ENCODE measurements at places on chromosomes 6 and 20.

DNA sequence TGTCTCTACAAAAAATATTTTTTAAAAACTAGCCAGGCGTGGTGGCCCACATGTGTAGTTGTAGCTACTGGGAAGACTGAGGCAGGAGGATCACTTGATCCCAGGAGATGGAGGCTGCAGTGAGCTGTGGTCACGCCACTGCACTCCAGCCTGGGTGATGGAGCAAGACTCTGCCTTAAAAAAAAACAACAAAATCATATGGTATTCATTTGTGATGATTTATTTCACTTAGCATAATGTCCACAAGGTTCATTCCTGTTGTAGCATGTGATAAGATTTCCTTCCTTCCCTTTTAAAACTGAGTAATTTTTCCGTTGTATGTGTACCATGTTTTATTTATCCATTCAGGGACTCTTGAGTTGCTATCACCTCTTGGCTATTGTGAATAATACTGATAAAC is 26.2 kb downstream of the TMEM170B start:
- DNase-seq, result no peak

DNA sequence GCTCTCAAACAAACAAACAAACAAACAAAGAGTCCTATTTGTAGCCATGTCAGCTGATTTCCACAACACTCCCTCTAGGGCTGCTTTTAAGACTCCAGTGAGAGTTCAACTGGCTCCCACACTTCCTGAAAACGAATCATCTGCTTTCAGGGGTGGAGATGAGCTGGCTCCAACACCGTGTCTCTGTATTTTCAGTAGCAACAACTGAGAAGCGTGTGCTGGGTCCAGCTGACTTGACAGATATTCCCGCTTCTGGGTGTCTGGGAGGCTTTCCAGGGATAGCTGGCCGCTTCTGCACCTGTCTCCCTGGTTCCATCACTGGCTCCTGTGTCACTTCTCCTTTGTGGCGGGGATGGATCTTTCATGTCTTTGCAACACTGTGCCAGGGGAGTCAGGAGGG is 272.5 kb upstream of the SOX4 start:
- no peak for DNase-seq

- no peak for DNase-seq
Measured at GRCh38 chr20:25056690-25057233, 1.2 kb downstream of the ACSS1 start.

GRCh38 chr6:81450180-81450579 is 302.3 kb downstream of the TENT5A start:
- no peak for DNase-seq

DNA sequence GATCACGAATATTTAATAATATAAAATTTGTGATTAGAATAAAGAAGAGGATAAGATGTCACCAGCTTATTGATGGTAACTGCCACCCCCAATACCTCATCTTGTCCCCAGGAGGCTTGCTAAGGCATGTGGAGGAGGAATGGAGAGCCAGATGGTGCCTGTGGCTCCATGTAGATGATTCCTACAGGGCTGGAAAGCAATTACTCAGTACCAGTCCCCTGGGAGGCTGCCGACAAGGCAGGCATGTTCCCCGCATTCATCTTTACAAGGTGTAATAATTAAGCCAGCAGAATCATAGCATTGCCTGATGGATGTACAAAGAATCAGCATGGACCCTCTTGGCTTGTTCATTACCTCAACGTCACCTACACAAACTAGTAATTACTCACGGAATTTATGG is 155.3 kb downstream of the PLCB1 start:
- peak; percentile 18 for DNase-seq

DNA sequence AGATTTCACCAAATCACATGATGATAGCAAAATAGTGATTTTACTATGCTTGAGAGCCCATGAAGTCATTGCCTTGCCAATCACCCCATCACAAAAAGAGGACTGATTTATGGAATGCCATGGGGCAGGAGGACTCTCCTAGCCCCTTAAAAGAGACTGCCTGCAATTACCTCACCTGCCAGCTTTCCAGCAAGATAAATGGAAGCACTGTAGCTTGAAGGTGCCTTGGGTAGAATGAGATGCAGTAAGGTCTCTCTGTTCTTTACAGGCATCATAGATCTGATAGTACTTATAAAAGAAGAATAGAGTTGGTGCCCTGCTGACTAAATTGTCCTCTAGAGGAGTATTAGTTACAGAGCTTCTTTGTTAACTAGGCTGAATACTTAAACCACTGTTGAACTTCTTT is 242.3 kb downstream of the TMEM242 start:
- DNase-seq, result no peak

DNA sequence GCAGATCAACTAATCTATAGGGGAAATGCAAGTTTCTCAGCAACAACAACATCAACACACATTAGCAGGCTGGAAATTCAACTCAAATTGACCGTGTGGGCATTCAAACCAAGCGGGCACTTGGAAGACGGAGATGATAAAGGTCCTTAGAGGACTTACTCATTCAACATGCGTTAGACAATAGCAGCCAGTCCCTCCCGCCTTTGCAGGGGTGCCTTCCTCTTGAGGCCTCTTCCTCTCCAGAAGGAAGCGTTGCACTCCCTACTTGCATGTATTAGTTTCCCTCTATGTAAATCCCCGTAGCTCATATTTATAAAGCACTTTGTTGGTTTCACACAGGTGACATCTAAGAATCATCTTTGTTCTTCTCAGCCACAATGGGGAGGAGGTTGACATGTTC is 300.8 kb upstream of the STXBP5 start:
- no peak for DNase-seq

DNA sequence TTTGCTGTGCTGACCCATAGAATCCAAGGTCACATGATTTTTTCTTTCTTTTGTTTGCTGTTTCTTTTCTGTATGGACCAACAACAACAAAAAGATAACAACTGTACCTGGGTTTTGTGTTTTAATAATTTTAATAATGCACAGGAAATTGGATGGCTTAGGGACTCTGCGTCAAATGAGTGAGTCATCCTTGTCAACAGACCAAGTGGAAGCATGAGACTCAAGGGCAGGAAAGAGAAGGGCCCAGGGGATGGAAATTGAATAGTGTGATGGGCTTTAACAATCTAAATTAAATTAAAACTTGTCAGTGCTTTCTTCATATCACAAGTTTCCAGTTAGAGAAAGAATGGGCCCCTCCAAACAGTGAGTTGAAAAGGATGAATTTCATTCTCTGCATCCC is 413.0 kb downstream of the PREX1 start:
- no peak for DNase-seq

DNA sequence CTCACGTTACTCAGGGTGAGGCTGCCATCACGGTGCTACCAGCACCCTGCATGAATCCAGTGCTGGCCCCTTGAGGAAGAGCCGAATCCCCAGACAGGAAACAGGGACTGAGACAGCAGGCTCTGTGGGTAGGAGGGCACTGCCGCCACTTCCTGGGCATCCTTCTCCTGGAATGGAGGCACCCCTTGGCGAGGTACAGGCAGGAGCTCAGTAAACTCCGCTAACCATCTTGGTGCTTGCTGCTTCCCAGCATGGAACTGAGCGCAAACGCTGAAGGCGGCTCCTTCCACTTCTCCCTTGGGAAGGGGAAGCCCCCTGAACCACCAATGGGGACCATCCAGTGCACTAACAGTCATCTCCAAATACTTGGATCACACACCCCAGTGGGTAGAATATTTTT is 13.5 kb upstream of the CCDC167 start:
- DNase-seq, result no peak

DNA sequence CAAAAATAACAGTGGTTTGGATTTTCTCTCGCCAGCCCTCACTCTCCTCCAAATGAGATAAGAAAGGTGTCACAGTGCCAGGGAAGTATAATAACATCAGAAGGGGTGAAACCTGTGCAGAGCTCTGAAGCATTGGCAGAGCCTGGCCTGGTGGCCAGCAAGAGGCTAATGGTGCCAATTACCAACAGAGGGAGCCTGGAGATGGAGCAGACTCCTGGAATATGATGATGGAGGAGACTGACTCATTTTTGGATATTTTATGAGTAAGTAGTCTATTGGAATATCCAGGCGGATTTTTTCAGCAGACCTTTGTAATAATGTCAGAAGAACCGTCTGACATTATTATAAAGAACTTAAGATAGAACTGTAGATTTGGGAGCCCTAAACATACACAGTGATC is 442.6 kb upstream of the MARCKS start:
- DNase-seq, result no peak

GRCh38 chr20:58012731-58013510 is 215.5 kb downstream of the ANKRD60 start:
- DNase-seq, result no peak
